Activated CD8-positive, alpha-beta memory T cell treated with anti-CD3 and anti-CD28 coated beads for 24 hours (primary cell): ENCODE measurements at places on chromosomes 4 and X.

DNA sequence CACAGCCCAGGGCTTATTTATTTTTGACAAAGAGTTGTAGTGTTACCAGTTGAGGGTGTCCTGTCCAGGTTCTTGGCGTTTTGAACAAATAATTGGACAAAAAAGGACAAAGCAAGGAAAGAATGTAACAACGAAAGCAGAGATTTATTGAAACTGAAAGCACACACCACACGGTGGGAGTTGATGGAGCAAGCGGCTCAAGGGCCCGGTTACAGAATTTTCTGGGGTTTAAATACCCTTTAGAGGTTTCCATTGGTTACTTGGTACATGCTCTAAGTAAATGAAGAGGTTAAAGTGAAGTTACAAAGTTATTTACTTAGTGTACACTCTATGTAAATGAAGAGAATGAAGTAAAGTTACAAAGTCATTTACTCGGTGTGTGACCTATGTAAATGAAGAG lies 27.8 kb upstream of the OPHN1 start:
- DNase-seq = no peak

GRCh38 chr4:74503580-74503979 lies 58.6 kb downstream of the AREG start:
- no peak for DNase-seq

DNA sequence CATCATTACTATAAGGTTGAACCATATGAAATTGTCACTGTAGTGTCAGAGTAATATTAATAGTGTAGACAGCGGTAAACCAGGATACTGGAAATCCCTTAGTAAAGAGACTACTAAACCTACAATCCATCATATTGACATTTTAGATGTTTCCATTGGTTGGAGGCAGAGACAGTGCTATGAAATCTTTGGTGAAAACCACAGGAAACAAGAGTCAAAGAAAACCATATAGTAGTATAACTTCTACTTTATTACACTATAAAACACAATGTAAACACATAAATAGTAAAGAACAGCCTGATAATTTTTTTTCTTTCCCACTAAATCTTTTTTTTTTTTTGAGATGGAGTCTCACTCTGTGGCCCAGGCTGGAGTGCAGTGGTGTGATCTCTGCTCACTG lies 15.9 kb downstream of the RELL1 start:
- DNase-seq = no peak

- no peak for DNase-seq
Measured at GRCh38 chrX:12878536-12878935, 11.7 kb downstream of the TLR7 start.

DNA sequence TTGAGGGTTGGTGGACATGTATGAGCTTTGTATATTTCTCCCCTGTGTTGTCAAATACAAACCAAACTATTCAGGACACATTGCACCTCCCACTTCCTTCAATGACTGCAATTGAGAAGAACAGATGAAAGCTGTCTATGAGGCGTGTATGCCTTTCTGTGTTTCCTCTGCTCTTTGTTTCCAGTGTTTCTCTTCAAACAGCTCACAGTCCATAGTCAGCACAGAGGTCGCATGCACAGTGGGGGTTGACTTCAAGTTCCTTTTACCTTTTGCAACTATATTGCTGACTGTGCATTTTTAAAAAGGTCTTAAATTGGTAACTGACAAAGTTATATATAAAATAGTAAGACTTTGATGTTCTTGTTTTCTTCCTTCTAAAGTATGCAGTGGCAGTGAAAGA lies 957.8 kb downstream of the C4orf33 start:
- no peak for DNase-seq
